ENCODE measurements at places on chromosomes 7 and 10. TPM values are rescaled to one million over a fixed set of nuclear protein-coding genes. Genes with fewer than 3 reads are reported as not detected.

Gene AP4M1
- total RNA-seq = 78.6 TPM

Gene MYO3A
- 0.27 TPM for total RNA-seq

DNA sequence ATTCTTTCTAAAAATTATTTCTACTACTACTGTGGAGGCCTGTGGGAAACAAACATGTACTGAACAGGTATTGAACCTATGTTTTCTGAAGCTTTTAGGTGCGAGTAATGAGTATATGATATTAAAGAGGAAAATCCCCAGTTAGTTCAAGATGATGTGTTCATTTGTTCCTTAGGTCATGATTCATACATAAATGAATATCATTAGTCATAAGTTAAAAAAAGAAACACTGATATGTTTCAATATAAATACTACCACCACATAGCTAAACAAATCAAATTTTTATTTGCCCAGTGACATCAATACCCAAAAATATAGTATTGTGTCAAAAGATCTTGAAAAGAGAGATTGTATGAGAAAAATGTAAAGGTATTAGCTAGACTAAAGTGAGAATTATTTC is 210.7 kb upstream of the GNAI1 start:
- no peak for DNase-seq

DNA sequence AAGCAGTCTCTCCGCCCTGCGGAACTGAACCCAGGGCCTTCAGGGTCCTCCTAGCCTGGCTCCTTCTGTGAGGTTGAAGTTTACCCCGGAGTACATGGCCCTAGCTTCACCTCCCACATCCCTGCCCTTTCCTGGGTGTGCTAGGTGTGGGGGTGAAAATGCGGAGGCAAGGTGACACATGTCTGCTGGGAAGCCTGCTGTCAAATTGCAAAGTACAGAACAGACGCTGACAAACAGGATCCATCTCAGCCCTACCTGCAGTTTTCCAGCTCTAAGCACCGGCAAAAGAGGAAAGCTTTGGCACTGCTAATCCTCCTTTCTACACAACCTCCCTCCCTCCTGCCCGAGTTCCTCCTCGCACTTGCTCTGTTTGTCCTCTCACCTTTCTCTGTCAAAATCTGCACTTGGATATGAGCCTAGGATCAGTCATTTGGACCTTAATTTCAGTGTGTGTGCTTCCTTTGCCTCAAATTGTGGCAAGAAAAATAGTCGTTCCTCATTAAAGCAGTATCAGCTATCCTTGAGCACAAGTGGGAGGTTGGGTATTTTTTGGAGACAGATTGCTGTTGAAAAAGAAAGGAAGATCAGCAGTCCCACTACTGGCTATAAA is 14.4 kb upstream of the GPR15LG start:
- peak; percentile 34 for DNase-seq

- no peak for DNase-seq
Observed at GRCh38 chr10:71939861-71940474, 24.2 kb upstream of the CHST3 start.

DNA sequence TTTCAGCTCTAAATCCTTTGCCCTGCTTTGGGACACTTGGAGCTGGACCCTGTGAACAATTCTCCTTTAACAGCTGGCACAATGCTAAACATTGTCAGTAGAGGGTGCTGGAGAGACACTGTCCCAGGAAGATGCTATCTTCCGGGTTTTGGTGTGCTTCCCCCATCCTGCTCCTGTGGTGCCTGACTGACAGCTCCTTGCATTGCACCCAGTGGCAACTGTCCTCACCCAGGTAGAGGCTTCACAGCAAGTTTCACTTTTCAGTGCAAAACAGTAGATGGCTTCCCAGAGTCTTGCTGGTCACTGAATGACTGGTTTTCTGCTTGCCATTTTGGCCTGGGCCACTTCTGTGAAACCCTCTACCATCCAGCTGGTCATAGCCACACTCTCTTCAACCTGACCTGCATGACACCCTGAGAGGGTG is 77.3 kb downstream of the CDC14C start:
- DNase-seq = peak; percentile 9

- no peak for DNase-seq
Observed at GRCh38 chr10:133590226-133590969, 25.0 kb upstream of the SYCE1 start.

- no peak for DNase-seq
Observed at GRCh38 chr10:102801978-102802377, 35.2 kb downstream of the CYP17A1 start.

DNA sequence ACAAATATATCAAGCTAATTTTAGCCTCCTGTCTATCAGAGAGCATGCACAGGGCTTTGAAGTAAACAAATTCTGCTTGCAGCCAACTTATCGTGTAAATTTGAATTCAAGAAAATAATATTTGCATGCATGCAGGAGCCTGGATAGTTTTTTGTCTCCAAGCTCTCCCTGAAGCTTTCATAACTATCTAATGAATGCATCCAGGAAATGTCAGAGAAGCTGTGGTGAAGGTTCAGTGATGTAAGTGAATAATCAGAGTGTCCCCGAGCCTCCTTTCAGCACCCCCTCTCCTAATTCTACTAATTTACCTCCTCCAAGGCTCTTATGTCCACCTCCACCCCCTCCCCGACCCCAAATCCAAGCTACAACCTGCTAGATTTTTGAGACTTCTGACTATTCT is 172.0 kb upstream of the ZNF32 start:
- no peak for DNase-seq

DNA sequence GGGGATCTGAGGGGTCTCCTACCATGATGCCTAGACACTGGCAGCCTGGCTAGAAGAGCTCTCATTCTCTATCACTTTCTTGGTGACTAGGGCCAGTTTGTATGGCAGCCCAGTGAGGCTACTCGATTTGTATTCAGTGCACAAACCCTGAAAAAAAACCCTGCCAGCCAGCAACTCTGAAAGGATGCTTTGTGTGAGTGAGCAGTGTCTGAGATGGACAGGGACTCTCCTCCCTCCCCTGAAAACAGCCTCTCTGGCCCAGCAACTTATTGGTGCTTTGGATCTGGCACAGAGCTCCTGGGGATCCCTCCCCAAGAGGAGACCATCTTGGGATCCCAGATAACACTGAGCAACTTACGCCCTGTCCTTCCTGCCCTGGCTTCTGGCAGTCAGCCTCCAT is 10.8 kb upstream of the LRRC4 start:
- no peak for DNase-seq

Measured in transverse colon (tissue), 4 donors.